ENCODE measurements at places on chromosomes 11 and 22. TPM values are rescaled to one million over a fixed set of nuclear protein-coding genes. Genes with fewer than 3 reads are reported as not detected.

Gene TMEM45B
- polyA plus RNA-seq, result 15.9 TPM

GRCh38 chr11:17610085-17610894 is 63.2 kb downstream of the OTOG start:
- DNase-seq, result no peak

DNA sequence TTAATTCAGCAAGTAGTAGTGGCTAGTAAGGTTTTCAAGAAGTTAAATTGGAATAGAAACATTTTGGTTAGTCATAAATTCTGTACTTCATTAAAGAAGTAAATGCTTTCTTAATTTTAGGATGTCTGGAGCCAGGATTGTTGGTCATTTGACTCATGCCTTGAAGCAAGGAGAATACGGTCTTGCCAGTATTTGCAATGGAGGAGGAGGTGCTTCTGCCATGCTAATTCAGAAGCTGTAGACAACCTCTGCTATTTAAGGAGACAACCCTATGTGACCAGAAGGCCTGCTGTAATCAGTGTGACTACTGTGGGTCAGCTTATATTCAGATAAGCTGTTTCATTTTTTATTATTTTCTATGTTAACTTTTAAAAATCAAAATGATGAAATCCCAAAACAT is 25.8 kb downstream of the ACAT1 start:
- no peak for DNase-seq

DNA sequence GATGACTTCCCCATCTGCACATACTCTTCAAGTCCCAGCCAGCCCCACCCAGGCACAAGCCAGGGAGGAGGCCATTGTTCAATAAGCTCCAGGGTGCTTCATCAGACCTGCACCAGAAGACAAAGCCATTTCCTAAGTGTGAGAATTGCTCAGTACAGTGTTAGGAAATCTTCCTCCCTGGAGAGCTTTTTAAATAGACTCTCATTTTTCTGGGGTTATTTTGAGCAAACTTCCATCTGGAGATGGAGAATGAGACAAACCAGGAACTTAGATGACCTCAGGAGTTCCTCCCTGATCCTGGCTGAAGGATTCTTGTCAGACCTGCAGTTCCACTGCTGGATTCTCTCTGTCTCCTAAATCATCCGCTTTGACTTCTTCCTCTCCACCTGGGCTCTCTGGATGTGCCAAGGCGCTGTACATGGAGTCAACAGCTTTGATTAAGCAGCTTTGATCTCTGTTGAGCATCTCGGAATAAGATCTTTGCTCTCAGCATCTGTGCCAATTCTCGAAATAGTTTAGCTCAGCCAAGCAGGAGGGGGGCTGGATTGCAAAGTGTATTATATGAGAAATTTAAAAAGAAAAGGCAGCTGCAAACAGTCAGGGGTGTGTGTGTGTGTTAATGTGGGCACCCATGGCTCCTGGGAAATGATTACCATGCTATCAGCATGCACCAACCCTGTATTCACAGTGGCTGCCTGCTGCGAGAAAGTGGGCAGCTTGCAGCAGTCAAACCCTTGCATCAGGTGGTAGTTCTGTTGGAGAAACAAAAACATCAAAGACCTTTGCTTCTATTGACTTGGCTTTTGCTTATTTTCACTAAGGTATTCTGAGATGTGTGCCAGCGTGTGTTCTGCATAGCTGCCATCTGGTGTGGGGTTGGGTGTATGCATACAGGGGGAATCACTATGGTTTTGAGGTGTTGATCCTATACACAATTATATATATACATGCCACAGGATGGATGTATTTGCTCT is 70.2 kb upstream of the NAV2 start:
- DNase-seq, result no peak

GRCh38 chr11:34176751-34177209 is 71.4 kb downstream of the NAT10 start:
- no peak for DNase-seq

Gene PRG3
- not detected for polyA plus RNA-seq

Gene CDC45
- polyA plus RNA-seq, result 8.9 TPM

- peak; percentile 91 for DNase-seq
Measured at GRCh38 chr11:128497061-128497775, 90.1 kb downstream of the ETS1 start.

DNA sequence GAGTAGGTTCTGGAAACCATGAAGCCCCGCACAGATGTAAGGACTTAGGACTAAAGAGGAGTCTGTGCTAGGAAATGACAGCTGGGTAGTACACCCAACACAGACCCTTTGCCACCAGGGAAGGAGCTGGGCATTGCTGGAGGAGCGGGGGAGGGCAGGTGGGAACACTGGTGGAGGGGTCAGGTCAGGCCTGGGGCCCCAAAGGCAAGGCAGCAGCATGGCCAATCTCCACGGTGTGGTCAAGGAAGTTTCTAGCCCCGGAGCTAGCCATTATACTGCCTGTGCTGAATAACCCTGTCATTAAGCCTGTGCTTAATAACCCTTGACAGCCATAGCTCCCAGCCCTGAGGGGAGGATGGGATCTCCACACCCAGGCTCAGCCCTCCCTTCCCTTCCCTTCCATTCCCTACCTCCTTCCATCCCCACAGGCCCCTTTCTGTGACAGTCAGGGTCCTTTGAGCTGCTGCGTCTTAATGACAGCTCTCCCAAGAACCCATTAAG is 2.1 kb downstream of the TMPRSS4 start:
- no peak for DNase-seq

Gene CADM1
- 56.2 TPM for polyA plus RNA-seq

GRCh38 chr11:71338801-71339395 is 86.5 kb upstream of the SHANK2 start:
- DNase-seq, result peak; percentile 12

- DNase-seq, result no peak
Measured at GRCh38 chr11:98955551-98955950, 65.2 kb upstream of the CNTN5 start.

Gene CST6
- polyA plus RNA-seq, result not detected

Gene KDM4E
- 0.15 TPM for polyA plus RNA-seq

Gene MMP8
- 0.05 TPM for polyA plus RNA-seq

DNA sequence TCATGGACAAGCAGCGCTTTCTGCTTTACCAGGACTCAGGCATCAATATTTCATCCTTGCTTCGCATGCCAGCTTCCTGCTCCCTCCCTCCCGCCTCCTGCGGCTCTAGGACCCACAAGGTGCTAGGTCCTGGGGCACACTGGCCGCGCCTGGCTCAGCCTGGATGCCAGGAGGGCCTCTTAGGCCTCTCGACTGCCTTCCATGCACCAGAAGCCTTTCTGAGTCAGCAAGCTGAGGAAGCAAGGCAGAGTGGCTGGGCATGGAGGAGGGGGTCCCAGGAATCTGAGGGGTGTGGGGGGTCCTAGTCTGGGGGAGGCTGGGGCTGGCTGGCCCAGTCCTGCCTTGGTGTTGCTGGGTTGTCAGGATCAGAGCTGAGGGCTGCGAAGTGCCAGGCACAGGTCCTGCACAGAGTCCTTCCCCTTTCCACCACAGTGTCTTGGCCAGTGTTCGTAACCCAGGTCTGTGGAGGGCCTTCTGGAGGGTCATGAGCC is 61.0 kb upstream of the THY1 start:
- DNase-seq, result no peak

DNA sequence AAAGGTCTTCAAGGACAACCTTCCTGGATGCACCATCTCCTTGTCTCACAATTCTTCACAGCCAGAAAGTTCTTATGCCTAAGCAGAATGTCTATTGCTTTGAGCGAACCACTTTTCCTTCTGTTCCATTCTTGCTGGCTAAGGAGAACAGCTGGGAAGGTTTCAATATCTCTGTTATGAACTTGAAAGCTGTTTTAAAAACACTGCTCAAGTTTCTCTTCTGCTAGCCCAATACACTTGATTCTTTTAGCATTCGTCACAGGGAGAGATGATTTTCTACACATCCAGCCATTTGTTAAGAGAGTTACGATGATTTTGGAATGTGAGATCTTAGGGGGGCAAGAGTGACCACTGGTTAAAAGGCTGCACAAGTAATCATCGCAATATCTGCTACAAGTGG is 249.3 kb downstream of the KIRREL3 start:
- DNase-seq, result peak; percentile 7

- DNase-seq, result no peak
Measured at GRCh38 chr11:124762624-124763155, 600 bp upstream of the ESAM start.

DNA sequence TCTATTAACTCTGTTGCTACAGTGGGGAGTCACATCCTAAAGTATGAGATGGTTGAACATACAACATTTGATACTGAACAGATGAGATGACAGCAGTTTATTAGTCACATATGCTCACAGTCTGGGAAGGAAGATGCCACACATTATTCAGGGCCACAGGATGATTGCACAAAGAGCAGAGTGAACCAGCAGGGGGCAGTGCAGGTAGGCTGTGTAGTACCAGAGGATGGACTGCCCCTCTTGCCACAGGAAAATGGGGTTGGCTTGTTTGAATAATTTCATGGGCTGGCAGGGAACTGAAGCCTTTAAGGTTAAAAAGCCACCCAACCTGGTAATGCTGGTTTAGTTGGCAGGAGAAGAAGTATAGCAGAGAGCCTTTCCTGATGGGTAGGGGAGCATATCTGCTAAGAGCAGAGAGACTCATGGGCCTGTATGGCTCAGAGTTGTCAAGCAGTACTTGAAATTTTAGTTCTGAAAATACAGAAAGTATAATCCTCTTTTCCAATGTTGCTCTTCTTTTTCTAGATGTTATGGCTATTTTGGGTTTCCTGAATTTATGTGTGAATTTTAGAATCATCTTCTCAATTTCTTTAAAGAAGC is 180.4 kb upstream of the B3GAT1 start:
- no peak for DNase-seq

Gene CPSF7
- 71.2 TPM for polyA plus RNA-seq

GRCh38 chr11:110147962-110148709 is 54.9 kb downstream of the ZC3H12C start:
- no peak for DNase-seq

- no peak for DNase-seq
Measured at GRCh38 chr22:37214731-37215030, 2.4 kb upstream of the SSTR3 start.

- no peak for DNase-seq
Measured at GRCh38 chr11:32062540-32062939, 28.3 kb upstream of the RCN1 start.

Gene ACR
- 0.58 TPM for polyA plus RNA-seq

DNA sequence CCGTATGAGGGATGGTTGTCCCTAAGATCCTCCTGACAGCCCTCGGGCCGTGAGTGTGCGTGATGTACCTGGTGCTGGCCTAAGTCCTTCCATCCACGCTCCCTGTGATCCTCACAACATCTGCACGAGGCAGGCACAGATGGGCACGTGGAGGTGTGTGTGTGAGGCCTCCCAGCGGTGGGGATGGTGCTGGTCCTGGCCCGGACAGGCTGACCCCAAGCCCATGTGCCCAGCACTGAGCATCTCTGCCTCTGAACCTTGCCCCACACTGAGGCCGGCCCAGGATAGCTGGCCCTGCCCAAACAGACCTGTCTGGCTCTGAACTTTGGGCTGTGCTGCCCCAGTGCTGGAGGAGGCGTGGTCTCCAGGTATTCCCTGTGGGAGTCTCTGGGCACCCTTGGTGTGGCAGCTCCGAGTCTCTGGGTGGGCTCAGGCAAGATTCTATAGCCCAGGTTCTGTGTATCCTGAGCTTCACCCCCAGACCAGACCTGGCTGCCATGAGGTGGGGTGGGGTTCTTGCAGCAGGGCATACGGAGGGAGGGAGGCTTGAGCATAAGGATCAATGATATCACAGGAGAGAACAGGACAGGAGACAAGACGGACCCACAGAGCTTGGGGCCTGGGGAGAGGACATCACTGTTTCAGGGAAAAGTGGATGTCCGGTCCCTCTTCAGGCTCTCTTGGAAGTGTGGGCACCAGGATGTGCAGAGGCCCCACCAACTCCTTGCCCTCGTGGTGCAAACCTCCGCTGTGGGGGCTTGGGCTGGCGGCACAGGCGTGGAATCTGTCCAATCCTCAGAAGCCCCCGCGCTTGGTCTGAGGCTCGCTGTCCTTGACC is 881.8 kb downstream of the BRD1 start:
- no peak for DNase-seq

Gene LMNTD2
- 0.70 TPM for polyA plus RNA-seq

GRCh38 chr22:43127166-43127908 is 15.9 kb downstream of the MCAT start:
- no peak for DNase-seq

Gene ZNF70
- 6.2 TPM for polyA plus RNA-seq

- no peak for DNase-seq
Measured at GRCh38 chr11:132367293-132367692, 996.9 kb downstream of the NTM start.
